Muscle of back (tissue), 13 donors: ENCODE measurements at places on chromosomes 3 and 15.

- DNase-seq: no peak
These were observed 260.6 kb upstream of the MME start for GRCh38 chr3:154819491-154819890.

DNA sequence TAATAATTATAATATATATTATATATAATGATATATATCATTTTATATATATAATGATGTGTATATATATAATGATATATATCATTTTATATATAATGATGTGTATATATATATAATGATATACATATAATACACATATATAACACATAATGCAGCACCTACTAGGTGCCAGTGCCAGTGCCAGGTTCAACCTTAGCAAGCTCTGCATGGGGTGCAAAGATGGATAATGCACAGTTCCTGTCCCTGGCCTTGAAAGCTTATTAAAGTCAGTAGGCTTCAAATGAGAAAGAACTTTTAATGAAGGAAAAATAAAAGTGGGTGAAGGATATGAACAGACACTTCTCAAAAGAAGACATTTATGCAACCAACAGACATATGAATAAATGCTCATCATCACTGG lies 192.7 kb upstream of the SLC2A2 start:
- DNase-seq: no peak

DNA sequence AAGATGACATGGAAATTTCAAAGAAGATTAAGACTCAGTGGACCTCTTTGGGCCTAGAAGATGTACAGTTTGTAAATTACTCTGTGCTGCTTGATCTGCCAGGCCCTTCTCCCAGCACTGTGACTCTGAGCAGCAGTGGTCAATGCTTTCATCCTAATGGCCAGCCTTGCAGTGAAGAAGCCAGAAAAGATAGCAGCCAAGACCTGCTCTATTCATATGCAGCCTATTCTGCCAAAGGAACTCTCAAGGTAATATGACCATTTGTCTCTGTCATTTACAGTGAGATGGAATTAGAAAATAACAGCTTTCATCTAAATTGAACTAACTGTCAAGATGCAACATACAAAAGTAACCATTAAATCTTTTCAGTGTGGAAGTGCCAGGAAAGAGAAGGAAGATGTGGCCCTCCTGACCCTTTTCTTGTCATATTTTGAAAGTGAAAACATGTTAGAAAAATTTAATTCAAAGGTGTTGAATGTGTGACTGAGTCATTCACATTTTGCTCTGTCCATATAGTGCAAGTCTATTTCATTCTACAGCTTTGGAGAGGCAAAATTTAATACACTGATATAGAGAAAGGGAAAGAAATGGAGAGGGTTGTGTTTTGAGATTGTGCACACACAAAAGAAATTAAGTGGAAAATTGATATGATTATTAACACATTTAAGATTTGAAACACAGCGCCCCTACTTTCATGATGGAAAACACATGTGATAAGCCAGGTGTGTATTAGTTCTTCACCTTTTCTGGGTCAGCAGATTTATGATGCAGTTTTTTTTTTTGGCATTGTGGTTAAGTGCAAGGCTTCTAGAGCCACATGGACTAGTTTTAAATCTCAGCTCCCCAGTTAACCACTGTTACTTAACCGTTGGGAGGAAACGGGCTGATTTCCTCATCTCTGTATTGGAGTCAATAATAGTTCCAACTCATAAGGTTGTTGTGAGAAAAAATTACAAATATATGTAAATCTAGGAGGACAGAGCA lies 375.1 kb downstream of the NAALADL2 start:
- no peak for DNase-seq

- no peak for DNase-seq
These were observed 70.0 kb upstream of the UBE2E1 start for GRCh38 chr3:23735535-23736326.

DNA sequence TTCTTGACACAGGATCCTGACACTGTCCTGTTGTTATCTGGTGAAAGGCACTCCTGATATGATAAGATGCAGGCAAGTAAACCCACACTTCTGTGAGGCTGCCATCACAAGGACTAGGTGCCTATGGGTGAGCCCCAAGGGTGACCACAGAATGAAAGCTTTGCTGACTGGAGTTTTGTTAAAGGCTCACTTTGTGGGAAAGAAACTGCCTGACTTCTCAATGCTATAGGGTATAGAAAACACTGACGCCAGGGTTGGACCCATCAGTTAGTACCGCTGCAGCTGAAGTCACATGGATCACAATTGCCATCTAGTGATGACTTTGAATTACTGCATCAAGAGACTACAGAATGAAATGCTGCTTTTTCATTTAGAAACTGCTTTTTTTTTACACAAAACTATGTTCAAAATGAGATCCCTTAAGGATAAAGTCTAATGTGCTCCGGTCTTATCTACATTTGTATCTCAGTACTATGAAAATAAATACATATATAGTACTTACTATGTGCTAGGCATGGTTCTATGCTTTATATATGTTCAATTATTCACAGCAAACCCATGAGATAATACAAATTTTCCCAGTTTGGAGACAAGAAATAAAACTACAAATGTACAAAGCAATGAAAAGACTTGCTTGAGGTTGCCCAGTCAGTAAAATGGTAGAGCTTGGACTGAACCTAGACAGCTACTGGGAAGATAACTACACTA lies 64.2 kb upstream of the CMSS1 start:
- peak; percentile 65 for DNase-seq

DNA sequence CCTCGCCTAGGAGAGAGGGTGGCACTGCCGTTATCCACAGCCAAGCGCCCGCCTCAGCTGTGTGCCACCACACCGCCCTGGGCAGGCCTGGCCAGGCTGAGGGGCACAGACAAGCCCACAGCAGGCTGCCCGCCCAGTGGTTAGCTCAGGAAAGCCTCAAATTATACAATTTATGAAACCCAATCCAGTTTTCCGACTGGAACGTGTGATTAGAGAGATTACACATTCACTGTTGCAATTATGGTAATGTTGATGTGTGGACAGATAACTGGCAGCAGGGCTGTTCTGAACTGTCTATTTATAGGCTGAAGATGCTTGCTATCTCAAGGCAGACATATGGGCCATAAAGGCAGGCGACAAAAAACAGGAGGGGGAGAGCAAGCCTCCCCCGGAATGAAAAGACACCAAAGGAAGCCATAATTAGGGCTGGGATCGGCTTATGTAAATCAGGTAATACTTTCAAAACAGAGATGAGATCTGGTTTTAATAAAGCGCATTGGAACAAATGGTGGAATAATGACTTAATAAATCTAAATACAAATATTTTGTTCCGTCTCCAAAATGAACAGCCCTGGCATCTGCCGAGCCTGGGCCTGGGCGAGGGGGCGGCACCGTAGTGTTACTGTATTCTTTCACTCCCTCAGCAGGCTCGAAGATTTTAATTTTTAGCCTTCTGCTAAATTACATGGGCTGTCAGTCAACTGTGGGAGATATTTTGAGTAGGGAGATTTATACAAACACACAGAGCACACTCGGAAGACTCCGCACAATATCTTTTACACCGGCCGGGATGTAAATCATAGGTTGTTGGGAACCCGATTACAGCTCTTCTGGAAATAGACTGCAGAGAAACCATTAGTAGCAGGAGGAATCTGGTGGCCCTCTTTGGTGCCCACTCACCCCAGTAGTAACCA lies 103.1 kb upstream of the TLE3 start:
- DNase-seq: no peak

DNA sequence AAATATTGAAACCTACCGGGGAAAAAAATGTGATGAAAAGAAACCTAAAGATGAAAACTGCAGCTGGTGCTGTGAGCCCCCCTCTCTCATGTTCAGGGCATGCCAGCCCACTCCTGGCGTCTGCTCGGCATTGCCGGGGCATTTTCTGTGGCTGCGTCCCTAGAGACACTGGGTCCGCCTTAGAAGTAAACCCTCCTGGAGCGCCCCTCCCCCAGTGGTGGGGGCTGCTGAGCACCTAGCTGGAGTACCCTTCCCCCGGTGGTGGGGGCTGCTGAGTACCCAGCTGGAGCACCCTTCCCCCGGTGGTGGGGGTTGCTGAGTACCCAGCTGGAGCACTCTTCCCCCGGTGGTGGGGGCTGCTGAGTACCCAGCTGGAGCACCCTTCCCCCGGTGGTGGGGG lies 24.5 kb upstream of the GABRA5 start:
- DNase-seq: no peak

DNA sequence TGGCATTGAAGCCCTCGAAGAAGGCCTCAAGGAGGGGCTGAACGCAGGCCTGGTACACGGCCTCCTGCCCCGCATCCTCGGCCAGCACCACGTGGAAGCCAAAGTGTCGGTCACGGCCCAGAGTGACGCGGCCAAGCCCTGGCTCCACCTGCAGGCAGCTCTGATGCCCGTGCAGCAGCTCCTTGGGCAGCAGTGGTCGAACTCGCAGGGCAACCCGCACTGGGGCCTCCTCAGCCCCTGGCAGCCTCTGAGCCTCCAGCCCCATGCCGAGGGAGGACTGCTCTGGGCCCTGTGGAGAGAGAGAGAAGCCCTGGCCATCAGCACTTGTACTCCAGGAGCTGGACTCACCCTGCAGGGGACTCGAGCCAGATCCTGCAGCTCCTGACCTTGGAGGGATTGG lies 2.6 kb downstream of the KIF7 start:
- no peak for DNase-seq

GRCh38 chr15:83846847-83847246 lies 192.9 kb downstream of the ADAMTSL3 start:
- peak; percentile 75 for DNase-seq

GRCh38 chr3:143014921-143015320 lies 13.6 kb downstream of the U2SURP start:
- DNase-seq: no peak

DNA sequence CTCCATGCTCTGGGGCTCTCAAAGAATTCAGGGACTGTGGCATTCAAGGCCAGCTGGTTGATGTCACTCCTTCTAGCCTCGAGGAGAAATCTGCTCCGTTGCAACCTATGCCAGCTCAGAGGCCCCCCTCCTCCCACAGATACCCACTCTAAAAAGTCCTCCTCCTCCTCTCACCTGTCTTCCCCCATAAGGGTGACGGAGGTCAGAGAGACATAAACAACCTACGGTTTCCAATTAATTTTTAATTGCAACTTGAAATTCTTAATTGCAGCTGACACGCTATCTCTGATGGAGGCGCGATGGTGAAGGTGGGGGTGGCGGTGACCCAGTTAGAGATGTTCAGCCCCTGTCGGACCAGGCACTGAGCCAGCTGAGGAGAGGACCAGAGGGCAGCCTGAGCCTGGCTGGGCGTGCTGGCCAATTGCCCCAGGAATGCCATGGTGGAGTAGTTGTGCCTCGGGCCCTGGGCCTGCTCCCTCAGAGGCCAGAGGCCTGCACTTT lies 43.2 kb upstream of the INSYN1 start:
- no peak for DNase-seq
